Colonic mucosa (tissue), 4 donors: ENCODE measurements at places on chromosomes 5 and 9. TPM values are rescaled to one million over a fixed set of nuclear protein-coding genes. Genes with fewer than 3 reads are reported as not detected.

DNA sequence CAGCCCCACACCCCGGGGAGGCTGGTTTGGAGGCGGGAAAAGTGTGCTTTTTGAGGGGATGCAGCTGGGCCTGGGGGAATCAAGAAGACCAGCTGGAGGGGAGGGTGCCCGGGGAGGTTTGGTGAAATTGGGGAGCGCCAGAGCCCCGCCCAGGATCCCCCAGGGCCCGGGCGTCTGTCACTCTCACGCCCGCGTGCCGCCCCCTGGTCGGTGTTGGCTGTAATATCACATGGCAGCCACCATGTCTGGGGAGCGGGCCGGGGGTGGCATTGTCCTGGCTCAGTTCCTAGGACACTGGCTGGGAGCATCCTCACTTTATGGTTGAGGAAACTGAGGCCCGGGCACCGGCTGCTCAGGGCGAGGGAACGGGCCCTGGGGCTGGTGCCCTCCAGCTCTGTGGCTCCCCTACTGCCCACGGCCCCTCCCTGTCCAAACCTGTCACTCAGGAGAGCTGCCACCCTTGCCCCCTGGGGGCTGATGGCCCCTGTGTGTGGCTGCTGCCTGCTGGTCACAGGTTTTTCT is 27.5 kb downstream of the ASS1 start:
- DNase-seq, result no peak

IRX2 gene
- total RNA-seq, result not detected

GRCh38 chr9:117574099-117574498 is 130.1 kb upstream of the TLR4 start:
- DNase-seq, result no peak

DNA sequence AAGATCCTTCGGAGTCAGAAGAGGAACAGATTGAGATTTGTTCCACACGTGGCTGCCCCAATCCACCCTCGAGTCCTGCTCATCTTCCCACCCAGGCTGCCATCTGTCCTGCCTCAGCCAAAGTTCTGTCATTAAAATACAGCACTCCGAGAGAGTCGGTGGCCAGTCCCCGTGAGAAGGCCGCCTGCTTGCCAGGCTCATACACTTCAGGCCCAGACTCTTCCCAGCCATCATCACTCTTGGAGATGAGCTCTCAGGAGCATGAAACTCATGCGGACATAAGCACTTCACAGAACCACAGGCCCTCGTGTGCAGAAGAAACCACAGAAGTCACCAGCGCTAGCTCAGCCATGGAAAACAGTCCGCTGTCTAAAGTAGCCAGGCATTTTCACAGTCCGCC is 85.9 kb downstream of the GOLPH3 start:
- no peak for DNase-seq

DNA sequence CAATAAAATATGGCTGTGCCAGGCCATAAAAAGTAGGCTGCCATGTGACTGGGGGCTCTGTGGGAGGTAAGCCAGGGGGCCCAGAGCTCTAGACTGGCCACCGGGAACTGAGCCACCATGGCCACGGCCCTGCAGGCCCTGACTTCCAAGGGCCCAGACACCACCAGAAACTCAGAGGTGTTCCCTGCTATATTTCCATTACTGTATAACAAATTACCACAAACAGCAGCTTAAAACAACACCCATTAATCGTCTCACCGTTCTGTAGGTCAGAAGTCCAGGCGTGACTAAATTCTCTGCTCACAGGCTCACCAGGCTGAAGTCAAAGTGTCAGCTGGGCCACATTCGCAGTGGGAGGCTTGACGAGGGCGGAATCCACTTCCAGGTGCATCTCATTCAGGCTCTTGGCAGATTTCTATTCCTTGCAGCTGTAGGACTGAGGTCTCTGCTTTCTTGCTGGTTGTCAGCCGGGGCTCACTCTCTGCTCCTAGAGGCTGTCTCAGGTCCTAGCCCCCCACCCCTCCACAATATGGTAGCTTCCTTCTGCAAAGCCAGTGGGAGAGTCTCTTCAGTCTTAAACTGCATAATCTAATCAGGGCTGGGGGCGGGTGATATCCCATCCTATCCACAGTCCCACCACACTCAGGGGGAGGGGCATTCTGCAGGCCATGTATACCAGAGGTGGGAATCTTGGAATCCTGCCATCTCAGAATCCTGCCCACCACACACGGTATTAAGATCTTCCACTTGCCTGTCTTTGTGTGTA is 125.4 kb downstream of the C5orf15 start:
- no peak for DNase-seq

FRRS1L gene
- total RNA-seq, result 1.8 TPM

LCN1 gene
- total RNA-seq, result not detected

- DNase-seq, result peak; percentile 57
Observed at GRCh38 chr5:95731571-95732554, 727 bp downstream of the RHOBTB3 start.

- no peak for DNase-seq
Observed at GRCh38 chr5:60382716-60383115, 317.2 kb downstream of the DEPDC1B start.

NR5A1 gene
- not detected for total RNA-seq

- peak; percentile 44 for DNase-seq
Observed at GRCh38 chr9:105282870-105283621, 38.6 kb downstream of the SLC44A1 start.

GRCh38 chr5:178279026-178279722 is 46.6 kb upstream of the PHYKPL start:
- DNase-seq, result no peak

DNA sequence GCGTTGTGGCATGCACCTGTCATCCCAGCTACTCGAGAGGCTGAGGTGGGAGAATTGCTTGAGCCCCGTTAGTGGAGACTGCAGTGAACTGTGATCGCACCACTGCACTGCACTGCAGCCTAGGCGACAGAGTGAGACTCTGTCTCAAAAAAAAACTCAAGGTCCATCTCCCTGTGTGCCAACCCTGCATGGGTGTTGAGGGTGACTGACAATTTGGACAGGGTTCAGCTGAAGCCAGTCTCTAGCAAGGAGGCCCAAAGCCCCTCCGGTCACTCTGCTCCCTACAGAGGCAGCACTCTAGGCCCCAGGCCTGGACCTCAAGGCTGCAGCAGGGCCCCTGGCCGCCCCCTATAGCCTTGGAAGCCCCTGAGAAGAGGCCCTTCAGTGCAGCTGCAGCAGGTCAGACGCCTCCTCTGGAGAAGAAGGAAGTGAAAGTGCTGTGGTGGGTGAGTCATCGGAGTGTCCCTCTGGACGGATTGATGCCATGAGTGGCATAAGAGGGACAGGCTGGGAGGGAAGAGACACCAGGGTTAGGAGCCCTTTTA is 39.2 kb upstream of the NEK6 start:
- peak; percentile 80 for DNase-seq

DNA sequence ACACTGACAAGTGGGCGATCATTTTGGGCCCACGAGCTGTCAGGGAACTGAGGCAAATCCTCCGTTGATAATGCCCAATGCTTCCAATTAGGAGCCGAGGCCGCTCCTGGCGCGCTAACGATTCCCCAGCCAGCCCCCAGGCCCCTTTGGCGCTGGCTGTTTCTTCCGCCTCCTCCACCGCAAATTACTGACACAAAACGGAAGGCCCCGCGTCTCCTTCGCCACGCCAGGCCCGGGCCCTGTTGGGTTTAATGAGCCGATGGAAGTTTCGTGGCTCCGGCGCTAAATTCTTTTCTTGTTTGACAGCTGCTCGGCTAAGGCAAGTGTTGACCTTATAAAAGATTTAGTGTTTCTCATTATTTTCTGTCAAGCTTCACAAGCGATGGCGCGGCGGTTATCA is 25.7 kb upstream of the BARHL1 start:
- DNase-seq, result no peak

GRCh38 chr9:123322273-123323195 is 33.5 kb upstream of the CRB2 start:
- DNase-seq, result no peak
